ENCODE measurements at places on chromosomes 3 and 15.

DNA sequence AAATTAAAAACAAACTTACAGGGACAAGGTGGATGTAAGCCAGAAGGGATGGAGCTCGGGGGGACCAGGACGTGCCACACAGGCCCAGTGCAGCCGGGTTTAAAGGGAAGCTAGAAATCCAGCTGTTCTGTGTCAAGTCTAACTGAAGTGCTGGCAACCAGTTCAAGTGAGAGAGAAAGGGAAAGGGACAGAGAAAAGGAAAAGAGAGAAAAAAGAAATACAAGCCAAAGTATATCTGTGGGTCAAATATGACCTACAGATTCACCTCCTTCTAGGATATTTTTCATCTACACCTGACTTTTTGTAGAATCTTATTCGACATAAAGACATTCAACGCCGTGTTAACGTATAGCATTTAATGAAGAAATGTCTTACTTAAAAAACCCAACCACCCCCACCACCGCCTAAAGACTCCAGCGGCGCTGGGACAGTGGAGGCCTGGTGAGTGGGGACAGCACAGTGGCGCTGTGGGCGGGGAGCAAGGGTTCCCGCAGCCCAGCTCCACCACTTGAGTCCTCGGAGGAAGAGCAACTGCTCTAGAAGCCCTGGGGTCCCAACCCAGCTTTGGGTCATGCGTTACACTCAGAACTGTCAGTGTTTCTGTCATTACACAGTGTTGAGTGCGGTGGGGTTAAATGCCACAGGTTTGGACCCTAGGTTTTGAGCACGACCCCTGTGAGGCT, 62.3 kb downstream of the CHSY1 start:
- H3K4me1 ChIP-seq = peaks cover 21% of the 10 kb centered on the region
- no peaks in the 10 kb centered on the region for H3K27me3 ChIP-seq
- H3K4me3 ChIP-seq = no peak overlapping the region
- DNase-seq = no peak
- no peaks in the 10 kb centered on the region for H3K36me3 ChIP-seq
- no peak overlapping the region for H3K27ac ChIP-seq

DNA sequence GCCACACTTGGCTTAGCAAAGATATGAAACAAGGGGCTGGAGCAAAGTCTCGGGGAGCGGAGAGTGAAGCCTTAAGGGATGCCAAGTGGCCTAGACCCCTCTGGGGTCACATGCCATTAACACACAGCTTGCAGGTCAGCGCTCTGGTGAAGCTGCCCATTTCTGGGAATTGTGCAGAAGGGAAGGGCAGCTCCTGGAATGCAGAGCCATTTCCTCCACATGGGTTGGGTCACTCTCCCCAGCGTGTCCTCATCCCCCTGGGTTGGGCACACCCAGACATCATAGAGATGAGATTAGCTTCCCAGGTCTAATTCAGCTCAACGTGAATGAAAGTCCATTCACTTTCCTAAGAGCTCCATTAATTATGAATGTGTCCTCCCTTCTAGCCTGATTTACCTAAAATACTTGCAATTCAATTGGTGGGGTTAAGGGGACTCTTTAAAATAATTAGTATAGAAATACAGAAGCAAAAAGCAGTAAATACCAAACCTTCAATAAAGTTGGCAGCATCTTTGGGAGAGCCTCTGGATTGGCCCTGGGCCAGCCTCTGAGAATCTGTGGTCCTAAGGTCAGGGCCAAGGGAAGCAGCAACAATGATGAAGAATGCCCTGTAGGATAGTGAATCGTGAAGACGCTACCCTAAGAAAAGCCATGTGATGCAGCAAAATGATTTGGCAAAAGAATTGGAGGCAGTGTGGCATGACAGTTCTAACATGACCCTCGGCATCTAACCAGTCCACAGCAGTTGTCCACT, 17.8 kb downstream of the MRAS start:
- no peaks in the 10 kb centered on the region for H3K36me3 ChIP-seq
- no peaks in the 10 kb centered on the region for H3K4me1 ChIP-seq
- no peak overlapping the region for H3K4me3 ChIP-seq
- DNase-seq = no peak
- no peaks in the 10 kb centered on the region for H3K27me3 ChIP-seq

- H3K4me3 ChIP-seq = no peak overlapping the region
- H3K27ac ChIP-seq = no peak overlapping the region
- no peaks in the 10 kb centered on the region for H3K4me1 ChIP-seq
- H3K36me3 ChIP-seq = no peaks in the 10 kb centered on the region
- no peaks in the 10 kb centered on the region for H3K27me3 ChIP-seq
Observed at GRCh38 chr15:48486228-48486627, 155.0 kb downstream of the DUT start.

- DNase-seq = no peak
- no peaks in the 10 kb centered on the region for H3K36me3 ChIP-seq
- H3K4me1 ChIP-seq = no peaks in the 10 kb centered on the region
- H3K27me3 ChIP-seq = no peaks in the 10 kb centered on the region
- no peak overlapping the region for H3K4me3 ChIP-seq
- H3K27ac ChIP-seq = no peak overlapping the region
Observed at GRCh38 chr3:181457756-181458155, 254.0 kb upstream of the SOX2 start.

- H3K27ac ChIP-seq = no peak overlapping the region
- H3K36me3 ChIP-seq = no peaks in the 10 kb centered on the region
- H3K4me3 ChIP-seq = no peak overlapping the region
- no peaks in the 10 kb centered on the region for H3K27me3 ChIP-seq
- no peaks in the 10 kb centered on the region for H3K4me1 ChIP-seq
- DNase-seq = no peak
Observed at GRCh38 chr3:145637105-145637504, 523.9 kb downstream of the PLOD2 start.

- no peaks in the 10 kb centered on the region for H3K27me3 ChIP-seq
- H3K27ac ChIP-seq = no peak overlapping the region
- H3K36me3 ChIP-seq = no peaks in the 10 kb centered on the region
- H3K4me1 ChIP-seq = no peaks in the 10 kb centered on the region
- no peak overlapping the region for H3K4me3 ChIP-seq
- DNase-seq = no peak
Observed at GRCh38 chr15:83871808-83872559, 218.1 kb downstream of the ADAMTSL3 start.

DNA sequence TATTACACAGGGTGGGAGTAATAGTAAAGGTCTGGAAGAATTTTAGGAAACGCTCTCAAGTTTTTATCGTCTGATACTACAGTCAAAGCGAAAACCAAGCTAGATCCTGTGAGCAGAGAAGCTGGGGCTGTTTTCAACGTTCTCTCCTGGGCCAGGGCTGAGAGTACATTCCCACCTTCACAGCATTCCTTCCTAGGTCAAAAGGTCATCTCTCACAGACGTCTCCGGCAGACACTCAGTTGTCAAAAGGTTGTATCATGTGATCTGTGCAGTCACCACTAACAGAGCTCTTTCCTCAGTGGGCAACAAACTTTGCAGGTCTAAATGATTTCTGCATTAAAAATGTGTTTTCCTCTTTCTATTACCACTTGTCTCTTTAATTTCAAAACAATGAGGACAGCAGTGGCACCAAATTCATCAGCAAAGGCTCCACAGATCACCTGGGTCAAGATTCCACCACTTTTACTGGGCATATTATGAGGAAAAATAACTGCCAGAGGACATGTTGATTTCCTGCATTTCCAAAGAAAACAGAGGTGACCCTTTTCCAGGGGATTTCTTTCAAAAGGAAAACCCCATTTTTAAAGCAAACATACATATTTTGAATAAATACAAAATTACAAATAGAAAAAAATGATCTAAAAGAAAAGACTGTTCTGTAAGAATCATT, 41.9 kb downstream of the MEIS2 start:
- no peak overlapping the region for H3K27ac ChIP-seq
- no peaks in the 10 kb centered on the region for H3K4me1 ChIP-seq
- no peaks in the 10 kb centered on the region for H3K36me3 ChIP-seq
- no peaks in the 10 kb centered on the region for H3K27me3 ChIP-seq
- no peak overlapping the region for H3K4me3 ChIP-seq
- DNase-seq = no peak

- H3K4me3 ChIP-seq = no peak overlapping the region
- no peaks in the 10 kb centered on the region for H3K36me3 ChIP-seq
- no peak overlapping the region for H3K27ac ChIP-seq
- H3K27me3 ChIP-seq = no peaks in the 10 kb centered on the region
Observed at GRCh38 chr15:78651007-78651406, 10.0 kb upstream of the CHRNB4 start.

- H3K4me1 ChIP-seq = peaks cover 28% of the 10 kb centered on the region
- peak within 1 kb of the TSS; percentile 82 for H3K4me3 ChIP-seq
- peak within 1 kb of the TSS; percentile 95 for H3K27ac ChIP-seq
- peak; percentile 94 for DNase-seq
- H3K27me3 ChIP-seq = no peaks in the 10 kb centered on the region
Observed at GRCh38 chr3:128051837-128052594, at the start of gene SEC61A1. Gene SEC61A1, plus strand, starts transcription at chr3:128052437. Its CDS starts 116 bp downstream, at chr3:128052553.

Measured in naive thymus-derived CD4-positive, alpha-beta T cell (primary cell).